ENCODE measurements at places on chromosomes 4 and X.

- no peak for DNase-seq
These were observed 46.5 kb downstream of the ABLIM2 start for GRCh38 chr4:8112036-8112576.

- DNase-seq = no peak
These were observed 707 bp upstream of the UNC5C start for GRCh38 chr4:95549246-95550114.

GRCh38 chr4:61204353-61205060, 4.4 kb downstream of the ADGRL3 start:
- no peak for DNase-seq

DNA sequence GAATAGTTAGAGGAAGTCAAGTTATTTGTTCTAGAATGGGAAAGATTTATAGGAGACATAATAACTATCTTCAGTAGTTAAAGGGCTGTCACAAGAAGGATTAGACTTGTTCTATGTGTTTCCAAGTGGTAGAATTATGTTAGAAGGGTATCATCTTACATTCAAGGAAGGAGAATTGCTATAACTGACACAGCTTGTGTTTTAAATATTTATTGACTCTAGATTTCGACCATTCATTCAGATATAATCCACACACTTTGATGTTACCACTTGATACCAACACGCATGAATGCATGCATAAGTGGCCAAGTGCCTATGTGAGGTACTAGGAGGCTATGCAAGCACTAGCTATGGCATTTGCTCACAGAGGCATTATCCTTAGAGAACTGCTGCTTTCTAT, 122.7 kb downstream of the CCNB3 start:
- no peak for DNase-seq

DNA sequence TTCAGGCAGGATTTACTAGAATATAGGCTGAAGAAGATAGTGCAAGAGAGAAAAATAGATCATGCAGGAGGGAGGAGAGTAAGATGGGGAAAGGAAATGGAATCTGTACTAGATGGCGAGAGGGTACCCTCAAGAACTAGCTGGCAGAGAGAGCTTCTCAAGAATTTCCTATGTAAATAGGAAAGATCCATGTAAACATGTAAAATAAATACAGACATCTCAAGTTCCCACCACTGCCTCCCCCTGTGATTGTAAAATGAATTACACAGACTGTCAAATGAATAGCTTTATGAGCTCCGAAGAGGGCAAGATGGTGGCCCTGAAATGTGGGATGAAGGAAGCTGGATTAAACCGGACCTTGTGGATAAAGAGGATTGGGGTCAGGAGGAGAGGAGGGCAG, 178.0 kb downstream of the PALLD start:
- no peak for DNase-seq

DNA sequence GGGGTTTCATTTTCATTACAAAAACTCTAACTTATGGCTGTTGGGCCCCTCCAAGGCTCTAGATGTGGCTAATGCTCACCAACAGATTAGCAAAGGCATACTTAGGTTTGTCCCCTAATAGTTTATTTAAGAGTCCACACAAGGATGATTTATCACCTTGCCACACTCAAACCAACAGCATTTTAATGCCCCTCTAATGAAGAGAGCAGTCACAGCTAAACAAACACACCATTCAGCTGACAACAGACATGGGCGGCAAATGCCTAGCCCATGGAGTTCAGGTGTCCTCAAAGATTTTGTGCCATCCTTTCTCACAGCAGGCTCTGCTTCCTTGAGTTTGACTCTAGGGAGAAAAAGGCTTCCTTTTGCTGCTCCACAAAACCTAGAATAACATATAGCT, 61.8 kb upstream of the CITED1 start:
- DNase-seq = no peak

DNA sequence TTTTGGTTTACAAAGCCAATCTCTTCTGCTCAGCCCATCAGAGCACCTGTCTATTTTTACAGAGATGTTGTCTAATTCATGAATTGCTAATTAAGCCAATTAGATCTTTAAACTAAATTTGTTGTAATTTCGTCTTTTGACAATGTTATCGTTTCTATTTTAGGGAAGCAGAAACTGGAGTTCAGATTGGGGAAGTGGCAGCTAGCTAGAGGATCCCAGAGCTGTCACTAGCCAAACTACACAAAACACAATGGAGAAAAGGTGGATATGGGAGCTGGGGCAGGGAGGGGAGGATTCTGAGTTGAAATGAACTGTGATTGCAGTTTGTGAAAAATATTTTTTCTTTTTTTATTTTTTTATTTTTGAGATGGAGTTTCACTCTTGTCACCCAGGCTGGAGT, 35.8 kb downstream of the CASP3 start:
- DNase-seq = no peak

- no peak for DNase-seq
These were observed 50.1 kb downstream of the ENPP6 start for GRCh38 chr4:184167576-184167975.

GRCh38 chr4:66294638-66295037, 624.3 kb upstream of the EPHA5 start:
- no peak for DNase-seq

DNA sequence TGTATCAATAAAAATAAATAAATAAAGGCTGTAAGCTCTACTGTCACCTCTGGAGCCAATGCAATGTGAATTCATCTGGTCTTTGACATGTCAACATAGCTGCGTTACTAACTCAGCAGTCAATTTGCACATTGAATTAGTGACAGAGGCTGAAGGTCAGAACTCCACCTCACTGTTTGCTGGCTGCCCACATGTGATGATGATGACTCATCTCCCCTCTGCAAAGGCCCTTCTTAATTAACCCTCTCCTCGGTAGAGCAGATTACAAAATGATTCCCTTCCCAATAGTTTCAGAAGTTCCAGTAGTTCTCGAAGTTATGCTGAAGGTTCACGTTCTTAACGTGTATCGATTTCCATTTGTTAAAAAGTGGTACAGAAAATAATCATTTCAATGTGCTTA, 1626.0 kb upstream of the TENM3 start:
- no peak for DNase-seq

GRCh38 chrX:23066588-23067281, 67.0 kb downstream of the DDX53 start:
- no peak for DNase-seq

GRCh38 chr4:118224243-118224829, 128.5 kb downstream of the PRSS12 start:
- DNase-seq = no peak

GRCh38 chrX:77009691-77010090, 437.5 kb upstream of the FGF16 start:
- no peak for DNase-seq

DNA sequence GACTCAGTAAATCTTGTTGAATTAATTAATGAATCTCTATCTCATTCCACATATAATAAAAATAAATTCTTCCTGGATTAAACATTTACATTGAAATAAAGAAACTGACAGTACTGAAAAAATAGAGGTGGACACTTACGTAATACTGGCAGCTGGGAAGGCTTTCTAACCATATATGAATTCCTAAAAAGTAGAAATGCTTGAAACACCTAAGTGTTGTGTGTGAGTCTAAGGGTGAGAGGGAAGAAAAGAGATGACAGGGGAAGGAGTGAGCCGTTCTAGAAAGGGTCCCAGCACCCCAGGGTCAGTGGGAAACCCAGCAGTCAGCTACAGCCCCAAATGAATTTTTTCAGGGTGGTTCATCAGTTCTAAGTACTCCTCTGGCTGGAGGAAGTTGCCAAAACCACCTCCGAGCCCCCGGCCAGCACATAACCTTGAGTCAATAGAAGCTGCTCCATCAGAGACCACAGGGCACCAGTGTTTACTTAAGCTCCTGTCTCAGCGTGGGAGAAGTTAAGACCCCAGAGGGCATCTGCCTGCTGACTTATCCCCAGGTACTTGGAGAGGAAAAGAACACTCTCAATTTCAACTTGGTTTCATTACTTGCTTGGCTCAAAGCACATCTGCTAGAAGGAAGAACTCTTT, 18.3 kb downstream of the GAB3 start:
- DNase-seq = no peak

DNA sequence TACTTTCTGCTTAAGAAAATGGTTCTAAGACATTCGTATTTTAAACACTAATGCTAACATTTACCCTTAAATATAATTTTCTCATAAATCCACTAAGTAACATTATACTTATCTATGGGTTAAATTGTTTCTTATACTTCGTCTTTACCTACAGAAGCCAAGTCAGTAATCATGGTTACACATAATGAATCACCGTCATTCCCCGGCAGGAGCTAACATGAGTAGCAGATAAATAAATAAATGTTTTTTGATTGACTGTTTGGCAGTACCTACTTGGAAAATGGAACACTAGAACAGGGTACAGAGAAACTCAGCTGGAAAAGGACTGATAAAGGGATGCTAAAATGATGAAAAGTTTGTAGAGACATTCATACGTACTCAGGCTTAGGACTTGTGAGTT, 430.4 kb downstream of the ACTRT1 start:
- DNase-seq = no peak

GRCh38 chr4:5435823-5436222, 272.5 kb downstream of the EVC2 start:
- no peak for DNase-seq

DNA sequence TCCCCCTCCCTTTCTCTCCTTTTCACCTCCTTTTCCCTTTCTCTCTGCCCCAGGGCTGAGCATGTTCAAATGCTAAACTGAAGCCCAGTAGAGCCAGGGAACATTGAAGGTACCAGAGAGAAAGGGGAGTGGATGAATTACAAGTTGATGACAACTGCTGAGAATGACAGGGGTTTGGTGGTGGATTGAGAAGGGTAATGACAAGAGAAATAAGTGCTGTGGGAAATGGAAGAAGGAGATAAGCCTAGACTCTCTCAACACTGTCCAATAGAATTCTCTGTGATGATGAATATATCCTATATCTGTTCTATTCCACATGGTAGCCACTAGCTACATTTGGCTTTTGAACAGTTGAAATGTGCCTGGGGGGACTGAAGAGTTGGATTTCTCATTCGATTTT, 154.5 kb downstream of the TMEM164 start:
- no peak for DNase-seq

DNA sequence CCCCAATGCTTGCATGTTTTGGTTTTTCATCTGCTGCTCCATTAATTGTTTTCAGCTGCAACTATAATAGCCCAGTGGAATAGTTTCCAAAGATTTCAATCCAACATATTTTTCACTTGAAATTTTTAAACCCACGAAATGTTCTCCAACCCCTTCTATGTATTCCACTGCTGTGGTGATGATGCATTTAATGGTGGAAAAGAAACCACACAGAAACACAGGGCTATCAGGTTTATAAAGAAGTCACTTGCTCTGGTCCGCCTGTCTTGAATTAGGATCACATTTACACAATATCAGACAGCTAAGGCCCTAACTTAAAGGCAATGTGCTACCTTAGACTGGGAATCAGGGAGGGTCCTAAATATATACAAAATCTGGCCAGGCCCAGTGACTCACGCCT, 35.0 kb downstream of the OPHN1 start:
- DNase-seq = no peak

- no peak for DNase-seq
These were observed 18.5 kb downstream of the SORCS2 start for GRCh38 chr4:7210824-7211223.

All from stimulated activated CD4-positive, alpha-beta T cell treated with anti-CD3 and anti-CD28 coated beads, Interleukin-4, amount 100 ng/mL, for 4 hours (primary cell).